ENCODE measurements at places on chromosomes 12 and 14.
A peak's percentile ranks its signal among the peaks of the same experiment; 100 is the strongest.

GRCh38 chr14:69055125-69055524 is 76.0 kb upstream of the ACTN1 start:
- DNase-seq = no peak

DNA sequence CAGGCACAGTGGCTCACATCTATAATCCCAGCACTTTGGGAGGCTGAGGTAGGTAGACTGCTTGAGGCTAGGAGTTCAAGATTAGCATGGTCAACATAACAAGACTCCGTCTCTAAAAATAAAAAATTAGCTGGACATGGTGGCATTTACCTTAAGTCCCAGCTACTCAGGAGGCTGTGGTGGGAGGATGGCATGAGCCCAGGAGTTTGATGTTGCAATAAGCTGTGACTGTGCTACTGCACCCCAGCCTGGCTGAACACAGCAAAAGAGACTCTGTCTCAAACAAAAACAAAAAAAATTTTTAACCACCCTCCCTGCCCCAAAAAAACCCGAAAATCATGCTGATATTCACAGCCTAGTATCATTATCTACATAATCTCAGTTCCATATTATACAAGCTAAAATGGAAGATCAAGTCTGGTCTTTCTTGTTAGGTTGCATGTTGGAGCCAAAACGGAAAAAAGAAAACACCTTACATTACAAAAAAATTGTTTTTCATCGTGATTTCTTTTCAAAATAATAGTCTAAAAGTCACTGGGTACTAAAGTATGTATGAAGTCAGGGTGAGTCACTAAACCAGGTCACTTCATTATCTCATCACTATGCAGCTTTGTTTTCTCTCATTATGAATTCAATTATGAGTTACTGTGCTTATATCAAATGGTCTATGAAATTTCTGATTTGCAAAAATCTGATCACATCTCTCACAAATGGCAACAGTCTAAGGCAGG is 13.8 kb downstream of the GXYLT1 start:
- DNase-seq = no peak

- DNase-seq = no peak
Measured at GRCh38 chr12:99068993-99069747, 424.1 kb downstream of the APAF1 start.

DNA sequence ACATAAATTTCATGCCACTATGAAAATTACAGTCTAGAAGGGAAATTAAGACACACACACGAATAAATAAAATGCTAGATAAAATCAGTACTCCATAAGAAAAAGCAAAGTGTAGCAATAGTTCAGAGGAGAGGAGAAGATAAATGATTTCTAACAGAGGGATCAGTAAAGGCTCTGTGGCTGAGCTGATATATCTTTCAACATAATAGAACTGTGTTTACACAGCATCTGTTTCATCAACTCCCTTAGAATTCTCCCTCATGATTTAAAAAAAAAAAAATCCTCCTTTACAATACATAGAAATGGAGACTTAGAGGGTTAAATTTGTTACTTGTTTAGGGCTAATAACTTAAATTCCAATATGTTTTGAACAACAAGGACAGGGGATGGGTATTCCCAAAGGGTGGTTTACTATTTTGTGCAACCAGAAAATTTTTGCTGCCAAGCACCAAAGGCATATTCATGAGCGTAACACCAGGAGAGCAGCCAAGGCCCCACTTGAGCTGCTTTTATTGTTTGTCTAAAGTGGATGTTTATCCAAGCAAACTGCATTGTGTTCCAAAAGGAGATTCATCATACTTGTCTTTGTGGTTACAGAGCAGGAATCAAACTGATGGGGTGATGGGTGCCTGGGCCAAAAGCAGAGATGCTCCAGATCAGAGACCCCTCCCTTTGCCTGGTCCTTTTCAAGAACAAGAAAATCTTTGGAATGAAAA is 162.7 kb downstream of the BMP4 start:
- no peak for DNase-seq

- DNase-seq = no peak
Measured at GRCh38 chr12:6178981-6179761, 21.0 kb upstream of the CD9 start.

- DNase-seq = no peak
Measured at GRCh38 chr14:55523321-55523720, 56.7 kb upstream of the KTN1 start.

GRCh38 chr12:9033265-9033887 is 44.0 kb downstream of the KLRG1 start:
- DNase-seq = no peak

DNA sequence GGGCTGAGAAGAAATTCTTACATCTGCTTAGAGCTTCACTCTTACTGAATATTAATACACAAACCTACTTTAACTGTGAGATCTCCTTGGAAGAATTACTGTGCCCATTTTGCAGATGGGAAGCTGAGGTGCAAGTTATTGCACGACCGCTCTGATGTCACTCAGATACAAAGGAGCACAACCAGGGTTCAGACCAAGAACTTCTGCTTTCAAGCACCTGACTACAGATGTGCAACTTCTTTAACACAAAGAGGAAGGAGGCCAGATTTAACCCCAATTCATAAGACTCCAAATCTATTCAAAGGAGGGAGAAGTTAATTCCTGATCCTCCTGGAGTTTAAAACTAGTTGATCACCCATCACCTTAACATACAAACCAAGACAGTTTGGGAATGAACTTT is 232.6 kb downstream of the VRK1 start:
- no peak for DNase-seq

GRCh38 chr12:82745807-82746206 is 59.1 kb downstream of the TMTC2 start:
- no peak for DNase-seq

DNA sequence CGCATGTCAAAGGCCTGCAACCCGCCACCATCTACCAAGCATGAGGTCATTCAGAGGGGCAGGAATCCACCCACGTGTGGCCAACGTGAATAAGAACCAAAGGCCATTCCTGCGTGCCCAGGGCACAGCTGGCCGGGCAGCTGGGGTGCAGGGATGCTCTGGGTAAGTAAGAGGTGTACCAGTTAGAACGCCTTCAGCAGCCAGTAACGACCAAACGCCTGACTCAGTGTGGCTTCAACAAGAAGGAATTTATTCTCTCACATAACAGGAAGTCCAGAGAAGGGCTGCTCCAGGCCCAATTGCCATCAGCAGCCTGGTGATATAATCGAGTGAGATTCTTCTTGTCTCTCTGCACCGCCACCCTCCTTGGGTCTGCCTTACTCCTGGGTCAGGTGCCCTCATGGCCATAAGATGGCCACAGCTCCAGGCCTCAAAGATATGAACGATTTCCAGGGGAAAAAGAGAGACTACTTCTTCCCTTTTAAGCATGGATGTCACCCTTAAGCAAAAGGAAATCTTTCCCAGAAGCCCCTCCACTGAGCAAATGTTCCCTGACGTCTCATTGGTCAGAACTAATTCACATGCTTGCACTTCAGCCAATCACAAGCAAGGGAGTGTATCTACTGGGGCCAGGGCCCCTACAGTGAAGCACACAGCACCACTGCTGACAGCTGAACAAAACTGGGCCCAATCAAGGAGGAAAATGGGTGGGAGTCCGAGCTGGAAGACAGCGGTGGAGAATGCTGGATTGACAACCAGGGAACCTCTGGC is 7.3 kb downstream of the TTC7B start:
- no peak for DNase-seq

DNA sequence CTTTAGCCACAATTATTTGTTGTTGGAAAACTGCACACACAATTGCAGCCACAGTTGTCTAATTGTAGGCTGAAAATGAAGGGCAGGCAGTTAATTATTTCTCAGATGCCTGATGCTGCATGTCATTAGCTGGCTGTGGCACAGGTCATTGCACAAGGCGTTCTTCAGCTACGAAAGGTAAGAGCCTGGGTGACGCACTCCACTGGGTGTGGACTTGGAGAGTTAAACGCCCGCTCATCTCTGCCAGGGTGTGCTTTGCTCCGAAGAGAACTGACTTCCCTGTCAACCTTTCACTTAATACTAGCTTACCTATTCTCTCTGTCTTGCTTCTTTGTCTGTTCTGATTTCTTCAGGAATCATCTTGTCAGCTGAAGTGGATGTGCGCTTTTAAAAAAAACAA is 91.4 kb upstream of the CPM start:
- no peak for DNase-seq

GRCh38 chr12:10998204-10998603 is at the start of gene TAS2R20:
Gene TAS2R20 (minus strand): TSS chr12:10998304. CDS start chr12:10997875, 429 bp downstream.
- no peak for DNase-seq

DNA sequence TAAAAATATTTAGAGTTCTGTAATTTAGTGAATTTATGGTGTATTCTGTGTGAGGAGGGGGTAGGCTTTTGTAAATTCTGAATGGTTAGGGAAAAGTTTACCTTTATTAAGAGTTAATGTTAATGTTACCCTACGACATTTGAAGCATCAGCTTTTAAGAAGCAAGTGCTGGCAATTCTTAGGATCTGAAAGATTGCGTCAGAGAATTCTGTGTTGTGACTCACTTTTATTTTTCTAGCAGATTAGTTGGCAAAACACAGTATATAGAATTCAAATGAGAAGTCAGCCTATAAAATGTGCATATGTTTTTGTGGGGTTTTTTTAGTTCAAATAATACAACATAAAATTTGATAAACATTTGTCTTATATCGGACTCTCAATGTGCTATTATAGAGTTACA is 97.6 kb downstream of the RAD52 start:
- no peak for DNase-seq

DNA sequence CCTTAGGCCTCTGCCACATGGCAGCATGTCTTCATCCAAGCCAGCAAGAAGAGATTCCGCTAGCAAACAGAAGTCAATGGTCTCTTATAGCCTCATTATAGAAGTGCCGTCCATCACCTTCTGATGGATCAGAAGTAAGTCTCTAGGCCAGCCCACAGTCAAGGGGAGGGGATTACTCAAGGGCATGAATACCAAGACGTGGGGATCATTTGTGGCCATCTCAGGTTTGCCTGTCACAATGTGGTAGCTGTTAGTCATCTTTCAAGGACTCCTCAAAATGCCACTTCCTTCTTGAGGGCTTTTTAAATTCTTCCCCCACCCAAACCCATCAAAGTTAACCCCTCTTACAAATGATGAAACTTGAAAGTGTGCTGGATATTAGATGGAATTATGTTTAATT is 8.1 kb upstream of the ADCY6 start:
- no peak for DNase-seq

- DNase-seq = no peak
Measured at GRCh38 chr14:101405171-101405883, 156.0 kb upstream of the DIO3 start.

DNA sequence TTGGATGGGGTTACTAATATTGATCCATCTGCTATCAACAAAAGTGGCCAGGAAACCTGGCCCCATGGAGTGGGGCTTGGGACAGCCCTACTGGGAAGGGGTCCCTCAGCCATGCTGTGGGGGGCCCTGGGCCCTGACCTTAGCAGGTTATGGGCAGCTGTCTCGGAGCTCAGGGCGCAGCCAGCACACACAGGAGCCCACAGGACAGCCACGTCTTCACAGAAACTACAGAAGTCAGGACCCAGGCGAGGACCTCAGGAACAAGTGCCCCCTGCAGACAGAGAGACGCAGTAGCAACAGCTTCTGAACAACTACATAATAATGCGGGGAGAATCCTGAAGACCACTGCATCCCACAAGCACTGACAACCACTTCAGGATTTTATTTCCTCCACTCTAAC is 11.9 kb upstream of the FKBP11 start:
- no peak for DNase-seq

DNA sequence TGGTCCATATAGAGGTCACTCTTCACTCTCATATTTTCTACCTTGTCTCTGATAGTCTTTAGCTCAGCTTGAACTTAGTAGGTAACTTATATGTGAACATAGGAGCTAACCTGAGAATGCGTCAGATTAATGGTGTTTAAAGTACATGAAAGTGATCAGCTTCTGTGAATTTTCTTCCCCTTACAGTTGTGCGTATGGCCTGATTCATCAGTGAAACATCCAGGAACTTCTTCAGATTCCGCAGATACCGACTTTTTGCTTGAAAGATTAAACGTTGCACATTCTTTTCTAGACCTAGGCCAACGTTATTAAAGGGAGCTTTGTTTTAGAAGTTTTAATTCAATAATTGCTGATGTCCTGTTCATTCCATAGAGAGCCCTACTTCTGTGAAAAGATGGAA is 1945.1 kb upstream of the SEL1L start:
- DNase-seq = no peak

DNA sequence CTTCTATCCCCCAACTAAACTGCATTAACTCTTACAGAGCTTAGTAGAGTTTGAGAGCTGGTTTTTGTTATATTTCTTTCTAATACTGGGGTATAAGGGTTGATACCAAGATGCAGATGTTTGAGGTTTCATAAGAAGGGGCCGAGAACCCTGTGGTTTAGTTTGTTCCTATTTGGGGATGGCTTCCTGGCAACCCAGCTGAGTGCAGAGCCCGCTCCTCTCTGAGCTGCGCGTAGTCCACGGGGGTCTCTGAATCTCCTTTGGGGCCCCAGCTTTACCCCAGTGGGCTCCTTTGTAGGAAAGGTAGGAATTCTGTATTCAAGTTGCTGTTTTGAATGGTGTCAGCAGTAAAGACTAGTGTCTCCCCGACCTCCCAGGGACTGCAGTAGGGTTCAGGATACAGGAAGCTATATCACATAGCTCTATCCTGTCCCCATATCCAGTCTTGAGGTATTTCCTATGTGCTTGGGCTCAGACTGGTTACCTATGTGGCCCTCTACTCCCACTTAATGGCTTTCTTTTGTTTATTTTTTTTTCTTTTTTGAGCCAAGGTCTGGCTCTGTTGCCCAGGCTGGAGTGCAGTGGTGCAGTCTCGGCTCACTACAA is 25.4 kb downstream of the PLXNC1 start:
- no peak for DNase-seq

GRCh38 chr14:64723691-64724577 is 19.7 kb downstream of the PLEKHG3 start:
- DNase-seq = no peak

GRCh38 chr12:116299064-116299463 is 21.6 kb upstream of the MED13L start:
- no peak for DNase-seq

- no peak for DNase-seq
Measured at GRCh38 chr12:65434737-65435136, 156.3 kb downstream of the MSRB3 start.

GRCh38 chr12:118060301-118061010 is 523 bp downstream of the WSB2 start:
- peak; percentile 67 for DNase-seq

DNA sequence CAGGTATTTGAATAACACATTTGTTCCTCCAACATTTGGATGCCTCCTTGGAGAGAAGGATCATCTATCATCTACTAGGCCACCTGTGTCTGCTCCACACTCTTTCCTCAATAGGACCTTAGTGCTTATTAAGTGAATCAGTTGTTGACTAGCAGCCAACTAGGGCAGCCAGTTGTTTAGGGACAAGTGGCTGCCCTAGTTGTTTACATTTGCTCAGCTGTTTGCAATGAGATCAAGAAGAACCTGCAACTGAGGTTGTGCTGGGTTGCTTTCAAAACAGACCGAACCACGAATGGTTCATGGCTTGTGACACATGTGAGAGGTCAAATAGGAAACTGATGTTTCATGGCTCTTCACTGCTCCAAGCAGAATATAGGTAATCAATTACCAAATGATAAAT is 53.8 kb downstream of the TMCC3 start:
- no peak for DNase-seq

DNA sequence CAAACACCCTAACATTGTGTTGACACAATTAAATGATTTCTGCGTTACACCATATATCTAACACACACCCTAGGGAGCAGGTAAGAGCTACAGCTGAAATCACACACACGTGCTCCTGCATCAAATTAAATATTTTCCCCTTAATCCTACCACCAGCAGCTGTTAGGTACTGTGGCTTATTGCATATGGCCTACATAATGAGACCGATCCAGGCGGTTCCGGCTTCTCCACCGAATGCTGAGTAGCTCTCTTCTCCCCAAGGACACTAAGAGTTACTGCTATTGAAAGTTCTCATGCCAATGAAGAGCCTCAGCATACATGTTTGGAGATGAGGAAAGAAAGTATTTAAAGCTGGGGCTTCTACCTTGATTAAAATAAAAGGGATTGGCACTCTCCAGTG is 472.2 kb upstream of the STXBP6 start:
- no peak for DNase-seq

All from CD8-positive, alpha-beta memory T cell (primary cell).